Cortex of kidney (tissue), 1 donor: ENCODE measurements at places on chromosomes 13 and 19.

DNA sequence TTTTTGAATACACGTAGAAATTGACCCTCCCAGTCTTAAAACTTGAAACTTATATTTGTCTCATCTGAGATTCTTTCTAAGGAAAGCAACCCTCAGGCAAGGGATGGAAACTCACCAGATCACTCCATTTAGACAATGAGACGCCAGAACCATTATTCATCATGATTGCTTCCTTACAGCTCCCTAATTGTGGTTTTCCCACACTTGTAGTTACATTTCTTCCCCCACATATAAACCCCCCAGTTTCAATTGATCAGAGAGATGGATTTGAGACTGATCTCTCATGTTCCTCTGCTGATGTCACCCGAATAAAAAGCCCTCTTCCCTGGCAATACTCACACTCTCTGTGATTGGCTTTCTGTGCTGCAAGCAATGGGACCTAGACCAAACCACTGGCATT, 197.9 kb upstream of the STARD13 start:
- no peak for DNase-seq

GRCh38 chr13:39590466-39591036, 12.4 kb downstream of the LHFPL6 start:
- DNase-seq: no peak

DNA sequence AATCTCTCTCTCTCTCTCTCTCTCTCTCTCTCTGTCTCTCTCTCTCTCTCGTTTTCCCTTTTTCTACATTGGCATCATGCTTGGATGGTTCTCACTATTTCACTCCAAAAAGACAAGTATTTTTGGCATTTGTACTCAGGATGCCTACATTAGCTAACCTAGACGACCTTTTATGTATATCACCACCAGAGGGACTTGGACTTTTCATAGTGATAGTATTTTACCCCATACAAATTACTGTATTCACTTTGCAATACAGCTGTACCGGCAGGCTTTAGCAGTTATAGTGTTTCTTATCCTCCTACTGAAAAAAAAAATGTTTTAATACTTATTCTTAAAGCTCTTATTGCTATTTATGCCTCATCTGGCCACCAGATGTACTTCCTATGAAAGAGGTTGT, 687.2 kb upstream of the KLHL1 start:
- no peak for DNase-seq

DNA sequence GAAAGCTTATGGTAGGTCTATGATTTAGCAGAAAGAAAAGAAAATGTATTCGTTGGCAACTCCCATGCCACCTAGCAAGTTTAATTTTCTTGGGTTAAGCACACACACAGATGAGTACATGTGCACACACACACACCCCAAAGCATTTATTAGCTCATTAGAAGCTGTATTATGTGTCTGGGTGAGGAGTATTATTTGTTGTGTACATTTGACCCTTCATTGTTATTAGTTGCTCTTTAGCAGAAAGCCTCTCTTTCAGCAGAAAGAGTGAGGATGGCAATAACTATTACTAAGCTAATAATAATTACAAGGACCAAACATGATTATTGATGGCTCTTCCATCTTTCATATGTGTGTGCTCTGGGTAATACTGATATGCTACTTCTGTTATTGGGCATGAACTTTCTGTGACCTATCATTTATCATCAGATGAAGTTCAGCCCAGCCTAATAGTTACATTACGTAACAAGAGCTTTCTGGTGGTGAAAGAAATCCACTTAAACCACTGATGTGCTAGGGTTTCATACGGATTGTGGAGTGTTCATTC, 177.4 kb upstream of the OBI1 start:
- DNase-seq: no peak

DNA sequence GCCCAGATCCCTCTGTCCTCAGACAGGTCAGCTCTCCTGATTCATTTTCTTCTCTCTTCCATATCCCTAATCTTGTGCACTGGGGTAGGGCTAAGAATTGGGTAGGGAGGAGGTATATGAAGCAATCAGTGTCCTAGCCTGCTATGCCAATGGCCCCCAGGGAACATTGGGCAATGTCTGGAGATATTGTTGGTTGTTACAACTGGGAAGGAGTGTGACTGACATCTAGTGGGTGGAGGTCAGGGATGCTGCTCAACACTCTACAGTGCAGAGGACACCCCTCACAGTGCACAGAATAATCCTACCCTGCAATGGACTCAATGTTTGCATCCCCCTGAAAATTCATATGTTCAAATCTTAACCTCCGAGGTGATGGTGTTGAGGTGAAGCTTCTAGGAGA, 57.5 kb downstream of the CPAMD8 start:
- DNase-seq: no peak

- no peak for DNase-seq
Observed at GRCh38 chr13:21426238-21426637, 32.9 kb downstream of the ZDHHC20 start.

DNA sequence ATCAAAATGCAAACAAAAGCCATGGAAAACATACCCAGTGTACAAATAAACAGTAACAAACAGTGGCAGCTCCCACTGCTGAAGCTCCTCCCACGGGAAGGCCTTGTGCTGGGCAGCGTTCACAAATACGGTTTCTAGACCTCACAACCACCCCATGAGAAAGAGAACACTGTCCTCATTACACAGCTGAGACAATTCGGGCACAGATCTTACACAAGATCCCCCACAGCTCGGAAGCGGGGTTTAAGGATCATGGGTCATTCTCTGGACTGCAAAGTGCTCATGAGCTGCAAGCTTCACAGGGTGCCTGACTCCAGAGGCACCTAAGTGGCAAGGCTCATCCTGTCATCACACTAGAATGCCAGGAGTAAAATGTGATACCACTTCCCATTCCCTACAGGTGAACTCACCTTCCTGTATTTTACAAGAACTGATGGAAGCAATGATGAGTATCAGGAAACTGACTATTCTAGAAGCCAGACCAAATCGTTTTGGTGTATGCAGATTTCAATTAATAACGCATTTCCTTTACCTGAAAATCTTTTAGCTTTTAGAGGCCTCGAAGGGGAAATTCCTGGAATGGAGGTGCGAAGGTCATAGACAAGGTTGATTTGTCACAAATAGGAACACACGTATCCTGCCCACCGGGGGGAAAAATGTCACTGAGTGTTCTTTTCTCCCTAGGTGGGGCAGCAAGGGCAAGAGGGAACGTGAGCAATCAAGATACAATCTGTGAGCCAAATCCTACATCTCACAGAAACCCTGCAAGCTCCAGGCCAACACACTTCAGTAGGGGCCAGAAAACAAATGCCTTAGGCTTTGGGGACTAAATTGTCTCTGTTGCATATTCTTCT, 41.2 kb downstream of the STK24 start:
- DNase-seq: no peak

- no peak for DNase-seq
Observed at GRCh38 chr13:35107535-35107934, 165.5 kb downstream of the NBEA start.

- DNase-seq: no peak
Observed at GRCh38 chr13:113804017-113804702, 45.1 kb downstream of the TMEM255B start.

DNA sequence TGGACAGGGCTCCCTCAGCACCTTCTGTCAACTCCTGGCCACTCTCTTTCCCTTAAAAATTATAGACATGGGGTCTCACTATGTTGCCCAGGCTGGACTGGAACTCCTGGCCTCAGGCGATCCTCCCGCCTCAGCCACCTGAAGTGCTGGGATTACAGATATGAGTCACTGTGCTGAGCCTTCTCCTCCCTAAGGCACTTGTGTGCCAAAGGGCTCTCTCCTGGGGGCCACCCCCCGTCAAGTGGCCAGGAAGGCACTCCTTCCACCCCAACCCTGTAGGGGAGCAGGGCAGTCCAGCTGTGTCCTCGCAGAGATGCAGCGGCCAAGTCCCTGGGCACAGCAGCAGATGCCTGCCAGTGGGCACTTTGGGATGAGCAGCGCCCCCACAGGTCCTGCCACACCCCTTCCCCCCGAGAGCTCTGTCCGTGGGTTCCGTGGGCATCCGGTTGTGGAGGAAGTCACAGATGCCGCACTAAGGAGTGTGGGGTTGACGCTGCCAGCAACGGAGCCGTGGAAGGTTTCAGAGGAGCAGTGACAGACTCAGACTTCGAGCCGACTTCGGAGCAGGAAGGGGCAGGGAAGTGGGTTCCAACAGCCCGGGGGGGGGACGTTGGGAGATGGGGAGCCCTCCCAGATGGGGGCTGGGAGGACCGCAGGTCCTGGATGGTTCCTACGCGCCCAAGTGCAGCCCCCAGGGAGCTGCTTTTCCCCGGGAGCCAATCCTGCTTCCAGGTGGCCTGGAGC, 3.3 kb upstream of the UQCR11 start:
- DNase-seq: no peak

DNA sequence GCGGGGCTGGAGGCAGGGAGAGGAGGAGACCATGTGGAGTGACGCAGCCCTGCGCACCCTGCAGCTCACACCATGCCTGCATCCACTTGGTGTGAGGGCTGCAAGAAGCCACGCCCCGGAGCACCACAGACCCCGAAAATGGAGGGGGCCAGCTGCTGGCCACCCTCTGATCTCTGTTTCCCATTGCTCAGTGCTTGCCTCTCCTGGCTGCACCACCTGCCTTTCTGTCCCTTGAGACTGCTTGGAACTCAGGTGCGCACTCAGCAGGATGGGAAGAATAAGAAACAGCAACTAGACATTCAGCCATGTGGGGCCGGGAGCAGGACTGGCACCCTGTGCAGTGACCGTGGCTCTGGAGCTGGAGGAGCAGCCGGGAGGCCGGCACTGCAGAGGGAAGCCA, 64.0 kb downstream of the ANKRD10 start:
- no peak for DNase-seq

DNA sequence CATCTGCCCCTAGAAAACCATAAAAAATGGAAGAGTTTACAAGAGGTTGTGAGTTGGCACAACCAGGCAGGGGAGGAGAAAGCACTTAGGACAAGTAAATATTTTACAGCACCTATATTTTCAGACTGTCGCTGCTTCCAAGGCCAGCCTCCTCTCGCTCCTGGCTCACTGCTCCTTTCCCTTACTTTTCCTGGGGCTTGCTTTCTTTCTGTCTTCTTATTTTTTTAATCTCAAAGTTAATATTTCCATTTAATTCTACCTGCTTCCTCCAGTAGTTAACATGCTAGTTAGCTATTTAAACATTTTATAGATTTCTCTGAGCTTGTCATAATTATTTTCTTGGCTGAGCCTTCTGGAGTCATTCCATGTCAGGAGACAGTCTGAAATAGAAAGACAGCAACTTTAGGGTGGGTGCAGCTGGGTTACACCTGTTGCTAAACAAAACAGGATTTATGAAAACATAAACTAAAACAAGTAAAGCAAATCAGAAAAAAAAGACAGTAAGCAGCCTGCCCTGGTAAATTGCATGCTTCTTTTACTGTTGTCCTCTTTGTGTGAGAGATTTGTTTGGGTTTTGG, 330.1 kb downstream of the DLEU7 start:
- DNase-seq: no peak
